CD4-positive, alpha-beta memory T cell (primary cell): ENCODE measurements at places on chromosomes 3 and 15.

- DNase-seq = no peak
These were observed 11.0 kb downstream of the UBE3A start for GRCh38 chr15:25427861-25428260.

DNA sequence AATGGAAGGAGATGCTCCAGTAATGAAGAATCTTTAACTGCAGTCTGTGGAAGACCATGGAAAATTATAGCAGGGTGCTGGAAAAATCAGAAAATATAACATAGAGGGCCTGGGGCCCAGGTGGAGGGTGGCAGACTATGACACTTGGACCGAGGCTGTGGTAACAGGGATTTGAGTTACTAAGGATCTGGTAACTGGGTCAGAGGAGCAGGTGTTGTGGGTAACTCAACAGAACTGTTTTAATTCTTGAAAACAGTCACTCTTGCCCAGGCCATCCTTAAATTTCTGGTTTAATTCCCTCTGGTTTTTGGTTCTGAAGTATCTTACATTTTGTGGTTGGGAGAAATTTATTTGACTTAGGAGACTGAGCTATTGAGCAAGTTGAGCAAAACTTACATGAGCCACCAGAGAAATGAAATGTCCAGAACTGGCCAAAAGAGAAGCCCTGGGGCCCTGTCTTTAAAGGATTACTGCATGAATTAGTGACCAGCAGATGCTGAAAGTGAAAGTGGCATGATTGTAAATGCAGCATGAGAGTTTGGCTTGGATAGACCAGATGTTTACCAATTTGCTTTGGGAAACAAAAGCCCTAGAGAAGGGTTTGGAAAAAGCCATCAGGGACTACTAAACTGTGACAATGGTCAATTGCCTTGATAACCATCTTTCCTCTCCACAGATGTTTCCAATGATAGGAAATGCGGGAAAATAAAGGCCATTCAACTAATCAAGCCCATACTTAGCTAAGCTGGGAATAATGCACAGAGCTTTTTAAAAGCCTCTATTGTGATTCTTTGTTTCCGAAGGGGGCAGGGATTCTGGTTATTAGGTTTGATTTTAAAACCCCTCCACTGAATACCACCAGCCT, 374.9 kb upstream of the TGFBR2 start:
- DNase-seq = no peak

GRCh38 chr15:57485869-57486268, 105.8 kb upstream of the MYZAP start:
- DNase-seq = no peak

DNA sequence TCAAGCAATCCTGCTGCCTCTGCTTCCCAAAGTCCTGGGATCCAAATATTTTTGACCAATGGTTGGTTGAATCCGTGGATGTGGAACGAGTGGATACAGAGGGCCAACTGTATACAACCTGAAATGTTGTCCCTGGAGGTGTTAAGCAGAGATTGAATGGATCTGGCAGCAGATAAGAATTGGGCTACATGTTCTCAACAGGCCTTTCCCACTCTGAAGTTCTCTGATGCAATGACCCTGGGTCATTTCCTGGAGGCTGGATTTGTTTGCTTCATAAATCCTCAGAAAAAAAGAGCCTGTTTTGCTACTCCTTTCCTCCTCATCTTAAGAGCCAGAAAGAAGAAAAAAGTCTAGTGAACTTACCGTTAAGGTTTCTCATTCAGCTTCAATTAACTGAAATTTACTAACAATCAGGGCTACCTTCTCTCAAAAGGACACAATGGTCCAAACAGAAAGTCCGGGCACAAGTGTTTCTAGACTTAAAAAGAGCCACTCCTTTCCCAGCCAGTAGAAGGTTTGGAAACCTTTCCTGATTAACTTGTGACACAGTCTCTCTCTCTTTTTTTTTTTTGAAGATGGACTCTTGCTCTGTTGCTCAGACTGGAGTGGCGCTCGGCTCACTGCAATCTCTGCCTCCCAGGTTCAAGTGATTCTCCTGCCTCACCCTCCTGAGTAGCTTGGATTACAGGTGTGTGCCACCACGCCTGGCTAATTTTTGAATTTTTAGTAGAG, 6.5 kb downstream of the ARHGEF3 start:
- no peak for DNase-seq

DNA sequence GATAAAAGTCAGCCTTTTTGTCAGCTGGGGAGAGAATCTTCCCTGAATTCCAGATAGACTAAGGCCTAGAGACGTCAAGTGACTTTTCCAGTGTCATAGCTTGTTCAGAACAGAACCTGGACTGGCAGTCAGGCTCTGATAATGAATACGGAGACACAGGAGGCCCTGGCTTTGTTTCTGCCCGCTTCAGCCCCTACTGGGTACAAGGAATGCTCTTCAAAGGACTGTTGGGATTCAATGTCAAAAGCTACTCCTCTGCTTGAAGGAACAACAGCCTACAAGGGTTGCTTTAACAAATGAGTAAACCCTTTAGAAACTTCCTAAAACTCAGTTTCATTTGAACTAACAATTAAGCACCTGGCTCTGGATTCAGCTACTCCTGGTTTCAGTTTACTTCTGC, 412.3 kb downstream of the OXSM start:
- no peak for DNase-seq

GRCh38 chr3:48405343-48405881, 24.5 kb downstream of the PLXNB1 start:
- DNase-seq = no peak

DNA sequence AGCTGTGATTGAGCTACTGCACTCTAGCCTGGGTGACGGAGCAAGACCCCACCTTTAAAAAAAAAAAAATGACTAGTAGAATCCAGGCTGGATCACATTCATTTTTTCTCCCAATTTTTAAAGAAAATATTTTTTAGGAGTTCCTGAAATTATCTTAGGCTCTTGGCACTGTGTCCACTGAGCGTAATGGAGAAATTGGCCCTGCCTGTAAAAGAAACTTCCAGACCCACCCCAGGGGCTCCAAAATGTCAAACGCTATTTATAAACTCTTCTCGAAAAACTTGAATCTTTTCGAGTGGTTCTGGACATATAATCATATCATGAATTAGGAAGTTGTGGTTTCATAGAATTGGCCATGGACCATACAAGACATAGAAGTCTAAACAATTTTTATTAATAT, 300.2 kb upstream of the RGMA start:
- no peak for DNase-seq

- DNase-seq = no peak
These were observed 607.5 kb upstream of the NAALADL2 start for GRCh38 chr3:174251681-174252080.

DNA sequence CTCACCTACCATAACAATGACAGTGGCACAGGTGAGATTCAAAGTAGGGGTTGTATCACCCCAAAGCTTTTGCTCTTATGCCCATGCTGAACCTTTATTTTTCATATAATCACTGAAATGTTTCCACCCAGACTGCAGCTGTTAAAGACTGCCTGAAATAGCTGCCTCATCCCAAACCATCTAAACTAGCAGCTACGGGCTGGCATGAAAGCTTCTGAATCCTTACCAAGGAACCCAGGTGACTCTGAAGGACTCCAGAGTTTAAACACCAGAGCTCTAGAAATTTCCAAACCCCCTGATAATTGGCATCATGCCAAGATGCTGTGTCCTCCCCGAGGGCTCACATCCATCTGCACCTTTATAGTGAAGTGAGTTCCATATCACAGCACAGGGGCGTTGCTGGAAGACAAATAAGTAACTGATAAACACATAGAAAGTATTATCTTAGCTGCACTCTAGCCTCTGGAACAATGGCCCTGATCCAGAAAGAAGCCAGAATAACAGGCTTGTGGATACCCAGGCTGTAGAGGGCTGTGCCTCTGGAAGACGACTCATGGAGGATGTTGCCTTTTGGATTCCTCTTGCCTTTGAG, 238.9 kb downstream of the CADPS start:
- no peak for DNase-seq

- DNase-seq = no peak
These were observed 35.6 kb upstream of the TLE3 start for GRCh38 chr15:70133296-70133695.

DNA sequence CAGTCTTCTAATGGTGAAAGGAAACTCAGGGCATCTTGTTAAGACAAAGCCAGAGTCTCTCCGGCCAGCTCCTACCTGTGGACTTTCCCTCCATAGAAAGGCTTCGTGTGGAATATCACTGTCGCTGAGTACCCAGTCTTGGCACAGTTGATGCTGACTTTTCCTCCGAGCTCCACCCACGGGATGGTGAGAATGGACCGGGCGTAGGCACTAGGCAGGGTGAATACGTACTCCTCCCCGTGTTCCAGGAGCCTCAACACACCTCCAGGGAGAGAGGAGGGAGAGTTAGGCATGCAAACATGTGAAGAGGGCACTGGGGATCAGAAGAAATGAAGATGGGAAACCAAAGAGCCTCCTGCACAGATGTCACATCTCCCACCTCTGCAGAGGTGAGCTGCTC, 138.0 kb downstream of the STT3B start:
- DNase-seq = no peak

GRCh38 chr3:52041118-52041731, 15.1 kb downstream of the DUSP7 start:
- DNase-seq = no peak

DNA sequence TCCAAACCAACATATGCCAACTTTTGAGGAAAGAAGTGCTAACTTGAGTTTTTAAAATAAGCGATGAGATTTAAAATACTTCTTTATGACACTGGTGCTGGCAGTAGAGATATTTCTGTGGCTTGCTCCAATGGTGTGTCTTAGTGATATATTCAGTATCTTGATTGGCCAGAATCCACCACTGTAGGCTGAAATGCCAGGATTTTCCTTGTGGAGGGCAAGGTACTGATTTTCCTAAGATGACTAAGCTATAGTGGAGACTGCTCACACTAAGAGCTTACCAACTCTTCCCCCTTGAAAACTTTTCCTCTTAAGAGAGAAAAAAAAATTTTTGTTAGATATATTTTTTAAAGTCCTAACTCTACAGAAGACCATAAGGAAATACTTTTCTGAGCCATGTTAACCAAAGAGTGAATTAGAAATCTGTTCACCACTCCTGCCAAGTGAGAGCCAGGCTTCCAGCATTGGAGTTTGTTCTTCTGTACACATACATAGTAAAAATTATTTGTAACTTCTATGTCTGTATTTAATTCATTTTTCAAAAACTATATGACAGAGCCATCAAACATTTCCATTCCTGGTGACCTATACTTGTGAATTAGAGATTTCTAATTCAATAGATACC, 109.1 kb downstream of the PPP2R3A start:
- no peak for DNase-seq

GRCh38 chr3:12663401-12663935, 449 bp downstream of the RAF1 start:
- DNase-seq = no peak

DNA sequence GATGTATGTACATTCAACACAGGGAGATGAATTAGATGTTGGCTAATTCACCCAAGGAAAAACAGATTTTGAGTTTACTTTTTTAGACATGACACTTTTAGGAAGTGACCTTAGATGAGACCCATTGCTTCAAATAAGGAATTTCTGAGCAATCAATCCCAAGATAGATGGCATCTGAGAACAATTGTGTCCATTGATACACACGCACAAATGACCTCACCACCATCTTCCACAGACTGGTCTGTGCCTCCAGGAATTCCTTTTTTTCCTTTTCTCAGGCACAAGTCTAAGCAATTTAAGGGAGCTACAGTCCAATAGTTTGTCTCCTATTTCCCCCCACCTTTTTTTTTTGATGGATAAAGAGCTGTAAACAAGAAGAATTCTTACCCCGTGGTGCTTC, 265.3 kb downstream of the TBL1XR1 start:
- DNase-seq = no peak

DNA sequence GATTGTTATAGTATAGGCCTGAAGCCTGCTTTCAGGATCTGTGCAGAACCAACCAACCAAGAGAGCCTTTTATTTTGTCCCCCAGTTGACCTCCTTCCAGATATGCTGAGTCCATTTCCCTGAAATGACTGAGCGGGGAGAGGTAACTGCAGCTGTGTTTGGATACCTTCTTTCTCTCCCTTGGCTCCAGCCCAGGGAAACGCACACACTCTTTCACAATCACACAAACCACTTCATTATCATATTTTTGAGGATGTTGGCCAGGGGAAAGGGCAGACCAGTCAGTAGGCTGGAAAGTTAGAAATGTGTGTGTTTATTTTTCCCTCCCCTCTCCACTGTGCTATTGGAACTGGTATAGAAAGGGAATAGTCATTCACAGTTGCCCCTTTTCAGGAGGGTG, 417.7 kb upstream of the TBL1XR1 start:
- no peak for DNase-seq

DNA sequence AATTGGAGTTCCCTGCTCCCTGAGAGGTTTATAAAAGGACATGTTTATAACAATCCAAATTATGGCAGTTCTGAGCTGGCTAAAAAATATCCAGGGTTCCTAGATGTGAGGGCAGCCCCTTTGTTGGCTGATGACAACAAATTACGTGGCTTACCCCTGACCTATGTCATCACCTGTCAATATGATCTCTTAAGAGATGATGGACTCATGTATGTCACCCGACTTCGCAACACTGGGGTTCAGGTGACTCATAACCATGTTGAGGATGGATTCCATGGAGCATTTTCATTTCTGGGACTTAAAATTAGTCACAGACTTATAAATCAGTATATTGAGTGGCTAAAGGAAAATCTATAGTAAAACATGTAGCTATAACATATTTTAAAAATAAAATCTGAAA, 13.9 kb downstream of the AADAC start:
- DNase-seq = no peak

DNA sequence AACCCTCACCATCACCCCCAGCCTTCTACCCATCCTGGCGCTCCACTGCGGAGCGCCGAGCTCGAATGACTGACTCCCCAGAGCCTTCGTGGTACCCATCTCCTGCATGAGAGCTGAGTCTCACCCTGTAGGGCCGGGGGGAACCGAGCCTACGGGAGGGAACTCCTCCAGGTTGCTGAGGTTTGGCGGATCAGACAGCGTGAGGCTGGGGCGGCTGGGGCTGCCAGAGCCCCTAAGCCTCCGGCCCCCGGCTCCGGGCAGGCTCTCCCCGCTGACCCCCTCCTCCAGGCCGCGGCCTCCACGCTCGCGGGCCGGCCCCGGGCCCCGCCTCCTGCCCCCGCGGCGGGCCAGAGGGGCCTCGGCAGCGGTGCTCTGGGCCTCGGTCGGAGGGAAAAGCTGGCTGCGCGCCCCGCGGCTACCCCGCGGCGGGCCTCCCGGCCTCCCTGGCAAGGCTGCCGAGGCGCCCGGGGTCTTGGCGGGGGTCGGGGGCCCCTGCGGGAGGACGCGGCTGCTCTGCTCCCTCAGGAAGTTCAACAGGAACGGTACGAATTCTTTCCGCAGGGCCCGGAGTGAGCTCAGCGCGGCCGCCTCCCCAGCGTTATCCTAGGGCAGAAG, 643 bp downstream of the CDAN1 start:
- DNase-seq = no peak
